ENCODE measurements at places on chromosomes 5 and 9. TPM values are rescaled to one million over a fixed set of nuclear protein-coding genes. Genes with fewer than 3 reads are reported as not detected.

Gene THBS4
- total RNA-seq, result 9.7 TPM

Gene IL7R
- 2.1 TPM for total RNA-seq

Gene NIPSNAP3A
- total RNA-seq, result 27.2 TPM

Gene NUTM2G
- 1.2 TPM for total RNA-seq

Gene BAAT
- total RNA-seq, result 0.22 TPM

Measured in motor neuron (in vitro differentiated cells).